ENCODE measurements at places on chromosomes 12 and 14. TPM values are rescaled to one million over a fixed set of nuclear protein-coding genes. Genes with fewer than 3 reads are reported as not detected.

The MYRFL gene
- total RNA-seq: not detected

The TFCP2 gene
- total RNA-seq: 24.9 TPM

The RNASE1 gene
- not detected for total RNA-seq

The PTPRO gene
- 0.94 TPM for total RNA-seq

The KLHDC1 gene
- 3.1 TPM for total RNA-seq

The CSRP2 gene
- total RNA-seq: not detected

The AGAP2 gene
- total RNA-seq: 60.3 TPM

The CMAS gene
- total RNA-seq: 17.0 TPM

The PRH1 gene
- 26.9 TPM for total RNA-seq

The ACSS3 gene
- total RNA-seq: not detected

The KICS2 gene
- total RNA-seq: 26.7 TPM

The LUM gene
- total RNA-seq: not detected

The NDRG2 gene
- 15.7 TPM for total RNA-seq

The TPH2 gene
- total RNA-seq: not detected

The TMEM52B gene
- not detected for total RNA-seq

The AQP6 gene
- total RNA-seq: not detected

The KLRG1 gene
- total RNA-seq: 4.8 TPM

The CPSF2 gene
- 33.9 TPM for total RNA-seq

The LPAR5 gene
- total RNA-seq: 7.0 TPM

The MYF5 gene
- not detected for total RNA-seq

The SLC6A15 gene
- total RNA-seq: not detected

The NRXN3 gene
- not detected for total RNA-seq
